Right renal pelvis (tissue), 4 donors: ENCODE measurements at places on chromosomes 16 and 17. TPM values are rescaled to one million over a fixed set of nuclear protein-coding genes. Genes with fewer than 3 reads are reported as not detected.

DNA sequence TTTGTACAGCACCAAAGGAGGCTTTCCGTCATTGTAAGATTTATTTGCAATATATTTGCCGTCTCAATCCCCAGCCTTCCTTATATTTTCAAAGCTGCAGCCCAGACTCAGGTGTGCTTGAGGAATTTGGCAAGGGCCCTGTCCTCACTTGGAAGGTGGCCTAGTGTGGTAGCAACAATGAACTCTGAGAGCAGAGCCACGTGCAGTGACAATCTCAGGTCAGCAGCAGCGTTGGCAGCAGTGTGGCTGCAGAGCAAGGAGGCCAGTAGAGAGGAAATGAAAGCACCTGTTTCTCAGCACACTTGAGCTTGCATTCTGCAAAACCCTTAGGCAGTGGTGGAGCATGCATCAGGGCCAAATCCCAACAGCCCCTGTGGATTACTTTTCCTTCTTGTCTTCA, 613.5 kb downstream of the RBFOX1 start:
- no peak for DNase-seq

- DNase-seq, result no peak
Measured at GRCh38 chr16:49910541-49911071, 54.7 kb upstream of the ZNF423 start.

GRCh38 chr16:52318302-52319009, 228.5 kb downstream of the TOX3 start:
- DNase-seq, result no peak

- no peak for DNase-seq
Measured at GRCh38 chr16:85923153-85924021, 24.4 kb downstream of the IRF8 start.

The GCGR gene
- polyA plus RNA-seq, result 12.9 TPM

The C1QTNF8 gene
- not detected for polyA plus RNA-seq

The TACO1 gene
- 25.1 TPM for polyA plus RNA-seq

The KRT23 gene
- polyA plus RNA-seq, result 1.5 TPM
